Stimulated activated CD8-positive, alpha-beta memory T cell treated with anti-CD3 and anti-CD28 coated beads, Interleukin-15, amount 100 ng/mL, for 4 hours (primary cell): ENCODE measurements at places on chromosomes 5 and 9.

DNA sequence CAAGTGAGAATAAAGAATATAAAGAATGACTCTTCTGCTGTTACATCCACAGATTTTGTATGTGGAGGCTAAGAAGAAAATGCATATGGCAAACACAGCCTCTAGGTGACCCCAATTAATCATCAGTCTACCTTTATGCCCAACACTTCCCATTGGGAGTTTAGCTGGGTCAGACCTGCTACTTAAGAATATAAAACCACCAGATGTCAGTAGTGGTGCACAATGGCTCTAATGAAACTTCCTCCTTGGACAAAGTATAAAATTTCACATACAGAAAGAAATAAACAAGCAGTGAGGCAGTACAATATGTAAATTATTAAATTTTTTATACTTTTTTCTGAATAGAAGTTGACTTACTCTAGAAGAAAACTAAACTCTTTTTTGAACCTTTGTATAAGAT is 539.9 kb downstream of the BRINP1 start:
- no peak for DNase-seq

GRCh38 chr5:54616031-54616430 is 98.5 kb downstream of the SNX18 start:
- DNase-seq, result no peak

DNA sequence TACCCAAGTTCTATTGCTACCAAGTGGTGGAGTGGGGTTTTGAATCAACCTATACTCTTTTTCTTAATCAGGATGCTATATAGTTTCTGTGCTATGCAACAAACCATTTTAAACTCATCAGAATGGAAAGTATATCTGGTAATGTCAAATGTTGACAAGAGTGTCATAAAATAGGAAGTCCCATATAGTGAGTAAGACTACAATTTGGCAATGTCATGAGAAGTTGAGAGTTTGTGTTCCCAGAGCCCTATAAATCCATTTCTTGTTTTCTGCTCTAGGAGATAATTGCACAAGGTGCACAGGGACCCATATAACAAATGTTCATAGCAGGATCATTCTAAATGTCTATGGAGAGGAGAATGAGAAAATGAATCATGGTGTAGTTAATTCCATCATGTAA is 109.8 kb upstream of the TXNDC8 start:
- DNase-seq, result no peak

DNA sequence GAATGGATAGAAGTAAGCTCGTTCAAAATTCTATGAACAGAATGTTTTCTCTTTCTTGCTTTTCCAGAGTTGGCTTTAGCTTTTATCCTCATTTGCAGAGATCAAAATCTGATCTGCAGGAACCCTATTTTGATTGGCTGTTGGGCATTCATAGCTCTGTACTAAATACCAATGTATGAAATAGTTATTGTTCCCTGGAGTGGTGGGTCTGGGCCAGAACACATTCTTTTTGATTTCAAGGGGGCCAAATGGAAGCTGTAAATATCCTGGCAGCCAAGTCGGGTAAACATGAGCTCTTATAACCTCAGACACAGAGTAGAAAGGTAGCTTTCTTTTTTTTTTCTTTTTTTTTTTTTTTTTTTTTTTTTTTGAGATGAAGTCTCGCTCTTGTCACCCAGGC is 241.5 kb downstream of the PDZD2 start:
- no peak for DNase-seq

DNA sequence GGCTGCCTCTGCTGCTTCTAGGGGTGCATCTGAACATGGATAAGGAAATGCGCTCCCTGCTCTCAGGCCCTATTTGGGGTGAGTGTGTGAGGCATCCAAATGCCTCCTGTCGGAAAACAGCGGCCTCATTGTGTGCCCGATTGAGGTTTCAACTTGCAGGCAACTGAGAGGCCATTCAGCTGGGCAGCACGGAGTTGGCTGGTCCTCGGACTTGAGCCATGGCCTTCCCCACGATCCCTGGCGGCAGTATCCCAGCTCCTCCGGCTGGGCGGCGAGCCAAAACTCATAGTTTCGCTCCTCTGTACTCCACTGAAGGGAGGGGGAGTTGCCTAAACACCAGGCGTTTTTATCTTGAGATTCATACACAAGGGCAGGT is 597.3 kb upstream of the SGCD start:
- no peak for DNase-seq

DNA sequence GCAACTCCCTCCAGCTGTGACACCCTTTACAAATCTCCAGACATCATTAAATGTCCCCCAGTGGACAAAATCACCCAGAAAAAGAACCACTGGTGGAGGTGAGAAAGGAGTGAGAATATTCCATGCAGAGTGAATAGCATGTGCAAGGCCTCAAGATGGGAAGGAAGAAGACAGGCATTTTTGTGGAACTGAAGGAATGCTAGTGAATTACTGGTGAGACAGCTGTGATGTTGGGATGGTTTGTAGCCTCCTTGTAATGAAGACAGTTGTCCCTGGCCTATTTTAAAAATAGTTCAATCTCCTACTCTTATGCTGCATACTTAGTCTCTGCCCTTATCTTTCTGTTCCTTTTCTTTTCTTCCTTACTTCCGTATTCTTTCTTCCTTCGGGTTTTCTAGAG is 124.9 kb upstream of the RPS23 start:
- DNase-seq, result no peak

DNA sequence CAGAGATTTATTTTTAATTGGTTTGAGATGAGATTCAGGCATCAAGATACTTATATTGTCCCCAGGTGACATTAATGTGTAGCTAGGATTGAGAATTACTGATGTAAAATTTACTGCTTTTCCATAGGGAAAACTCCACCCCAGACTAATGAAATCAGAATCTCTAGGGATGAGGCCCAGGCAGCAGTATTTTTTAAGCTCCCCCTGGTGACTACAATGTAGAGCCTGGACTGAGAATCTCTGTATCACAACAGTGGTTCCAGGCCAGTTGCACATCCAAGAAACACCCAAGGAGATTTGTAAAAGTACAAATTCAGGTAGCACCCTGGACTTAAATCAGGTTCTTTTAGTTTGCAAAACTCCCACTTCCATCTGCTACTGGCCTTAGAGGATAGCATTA is 185.7 kb downstream of the MARCHF11 start:
- no peak for DNase-seq

DNA sequence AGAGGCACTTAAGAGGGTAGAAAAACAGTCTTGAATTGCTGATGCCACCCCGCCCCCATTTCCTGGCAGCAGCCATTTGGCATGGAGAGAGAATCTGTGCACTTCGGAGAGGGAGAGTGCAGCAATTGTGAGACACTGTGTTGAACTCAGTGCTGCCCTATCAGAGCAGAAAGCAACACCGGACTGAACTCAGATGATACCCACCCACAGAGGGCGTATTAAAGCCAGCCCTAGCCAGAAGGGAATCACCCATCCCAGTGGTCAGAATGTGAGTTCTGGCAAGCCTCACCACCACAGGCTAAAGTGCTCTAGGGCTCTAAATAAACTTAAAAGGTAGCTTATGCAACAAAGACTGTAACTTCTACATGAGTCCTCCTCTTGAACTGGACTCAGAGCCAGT is 88.4 kb upstream of the RGS7BP start:
- DNase-seq, result no peak
